ENCODE measurements at places on chromosomes 11 and 22. TPM values are rescaled to one million over a fixed set of nuclear protein-coding genes. Genes with fewer than 3 reads are reported as not detected.

- no peak for DNase-seq
These were observed 85.0 kb downstream of the CHST1 start for GRCh38 chr11:45580399-45580798.

CARD18 gene
- total RNA-seq = not detected

- DNase-seq = no peak
These were observed 133.0 kb downstream of the SWAP70 start for GRCh38 chr11:9796854-9797253.

DNA sequence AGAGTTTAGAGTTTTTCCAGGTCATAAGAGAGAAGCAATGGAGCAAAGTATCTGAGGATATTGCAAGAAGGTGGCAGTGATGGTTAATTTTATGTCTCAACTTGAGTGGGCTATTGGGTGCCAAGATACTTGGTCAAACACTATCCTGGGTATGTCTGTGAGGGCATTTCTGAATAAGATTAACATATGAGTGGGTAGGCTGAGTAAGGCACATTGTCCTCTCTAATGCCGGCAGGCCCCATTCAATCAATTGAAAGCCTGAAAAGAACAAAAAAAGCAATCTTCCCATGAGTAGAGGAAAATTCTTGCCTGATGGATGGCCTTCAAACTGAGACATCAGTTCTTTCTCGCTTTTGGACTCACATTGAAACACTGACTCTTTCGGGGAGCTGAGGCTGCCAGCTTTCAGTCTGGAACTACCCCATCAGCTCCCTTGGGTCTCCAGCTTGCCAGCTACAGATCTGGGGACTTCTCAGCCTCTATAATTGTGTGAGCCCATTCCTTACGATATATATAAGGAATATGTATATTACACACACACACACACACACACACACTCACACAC is 228.8 kb downstream of the BUD13 start:
- no peak for DNase-seq

KCNK4 gene
- total RNA-seq = 0.23 TPM

GNAZ gene
- total RNA-seq = 0.61 TPM

- DNase-seq = peak; percentile 27
These were observed 43.6 kb downstream of the CACNG2 start for GRCh38 chr22:36659762-36660509.

DNA sequence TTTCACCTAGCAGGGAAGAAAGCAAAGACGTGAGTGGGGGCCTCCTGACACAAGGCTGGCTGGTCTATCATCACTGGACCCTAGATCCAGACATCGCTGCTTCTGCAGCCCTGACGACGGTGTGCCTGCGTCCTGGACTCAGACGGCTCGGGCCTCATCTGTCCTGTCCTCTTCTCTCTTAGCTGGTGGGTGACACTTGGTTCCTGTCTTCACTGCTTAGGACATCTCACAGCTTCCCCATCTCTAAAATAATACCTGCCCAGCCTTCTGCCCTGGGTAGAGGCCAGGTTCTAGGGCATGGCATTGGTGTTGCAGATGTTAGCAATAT is 41.3 kb downstream of the APOL1 start:
- no peak for DNase-seq

CDC42EP1 gene
- total RNA-seq = 0.09 TPM

GRCh38 chr22:44448271-44448830 is 49.7 kb downstream of the RTL6 start:
- DNase-seq = no peak

- no peak for DNase-seq
These were observed 18.6 kb upstream of the APLNR start for GRCh38 chr11:57255618-57256017.

DRD2 gene
- total RNA-seq = not detected

ARHGEF17 gene
- 0.02 TPM for total RNA-seq

RAB3IL1 gene
- total RNA-seq = 0.33 TPM

DNA sequence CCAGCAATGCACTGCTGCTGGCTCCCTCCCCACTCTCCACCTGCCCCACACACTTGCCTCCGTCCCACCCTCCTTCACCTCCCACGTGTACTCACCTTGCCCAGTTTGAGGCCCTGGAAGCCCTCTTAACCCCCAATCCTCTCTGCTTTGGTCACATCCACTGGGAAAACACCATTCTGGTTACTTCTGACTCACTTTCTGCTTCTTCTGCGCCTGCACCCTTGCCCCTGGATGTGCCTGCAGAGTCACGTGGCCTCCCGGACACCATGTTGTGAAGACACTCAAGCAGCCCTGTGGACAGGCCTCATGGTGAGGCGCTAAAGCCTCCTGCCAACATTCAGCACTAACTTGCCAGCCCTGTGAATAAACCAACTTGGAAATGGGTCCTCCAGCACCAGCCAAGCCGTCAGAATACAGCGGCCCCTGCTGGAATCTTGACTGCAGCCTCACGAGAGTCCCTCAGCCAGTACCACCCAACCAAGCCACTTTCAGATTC is 2.6 kb upstream of the NAALADL1 start:
- DNase-seq = no peak

GRCh38 chr11:119337581-119338317 is 2.9 kb downstream of the C1QTNF5 start:
- DNase-seq = no peak

HBE1 gene
- total RNA-seq = not detected

- peak; percentile 36 for DNase-seq
These were observed 450 bp downstream of the MAP4K2 start for GRCh38 chr11:64802370-64803157.

DNA sequence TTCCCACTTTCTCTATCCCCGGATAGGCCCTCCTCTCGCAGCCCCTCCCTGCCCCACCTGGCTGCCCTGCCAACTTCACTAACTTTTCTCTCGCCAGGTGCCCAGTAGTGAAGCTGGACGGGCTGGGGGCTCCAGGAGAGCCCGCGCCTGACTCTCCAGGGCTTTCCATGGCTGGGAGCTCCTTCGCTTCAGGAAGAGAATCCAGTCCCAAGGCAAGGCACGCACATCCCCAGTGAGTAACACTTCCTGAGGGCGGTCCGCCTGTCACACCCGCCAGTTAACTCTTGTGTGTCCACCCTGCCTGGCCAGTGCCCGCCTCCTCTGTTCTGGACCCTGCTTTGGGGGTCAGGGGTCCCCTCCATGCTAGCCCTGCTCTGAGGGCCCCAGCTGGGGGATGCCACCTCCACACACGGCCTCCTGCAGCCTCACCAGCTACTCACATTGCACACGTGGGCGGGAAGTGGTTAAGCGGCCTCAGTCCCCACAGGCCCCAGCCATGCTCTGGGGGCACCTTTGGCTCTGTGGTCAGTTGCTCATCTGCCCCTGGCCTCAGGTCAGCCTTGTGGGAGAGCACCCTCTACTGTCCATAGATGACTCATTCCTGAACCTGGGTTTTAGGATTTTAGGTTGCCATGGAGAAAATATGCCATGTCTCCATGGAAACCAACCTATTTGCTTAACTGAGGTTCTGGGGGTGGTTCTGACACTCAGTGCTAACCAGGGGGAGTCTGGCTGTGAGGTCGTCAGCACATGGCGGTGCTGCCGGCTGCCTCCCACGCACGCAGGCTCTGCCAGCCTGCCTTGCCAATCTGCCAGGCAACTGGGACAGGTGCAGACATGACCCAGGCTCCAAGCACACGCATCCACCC is at the start of gene RIN1:
Gene RIN1 (minus strand): TSS at position 201 of the 869 bp plus-strand sequence. CDS start 32 bp downstream, at position 169.
- peak; percentile 94 for DNase-seq

- no peak for DNase-seq
These were observed 115.8 kb upstream of the TMEM45B start for GRCh38 chr11:129699711-129700304.

RIBC2 gene
- total RNA-seq = 9.7 TPM

FXYD6 gene
- not detected for total RNA-seq

GRCh38 chr11:34407121-34407813 is 31.5 kb upstream of the CAT start:
- no peak for DNase-seq

DNA sequence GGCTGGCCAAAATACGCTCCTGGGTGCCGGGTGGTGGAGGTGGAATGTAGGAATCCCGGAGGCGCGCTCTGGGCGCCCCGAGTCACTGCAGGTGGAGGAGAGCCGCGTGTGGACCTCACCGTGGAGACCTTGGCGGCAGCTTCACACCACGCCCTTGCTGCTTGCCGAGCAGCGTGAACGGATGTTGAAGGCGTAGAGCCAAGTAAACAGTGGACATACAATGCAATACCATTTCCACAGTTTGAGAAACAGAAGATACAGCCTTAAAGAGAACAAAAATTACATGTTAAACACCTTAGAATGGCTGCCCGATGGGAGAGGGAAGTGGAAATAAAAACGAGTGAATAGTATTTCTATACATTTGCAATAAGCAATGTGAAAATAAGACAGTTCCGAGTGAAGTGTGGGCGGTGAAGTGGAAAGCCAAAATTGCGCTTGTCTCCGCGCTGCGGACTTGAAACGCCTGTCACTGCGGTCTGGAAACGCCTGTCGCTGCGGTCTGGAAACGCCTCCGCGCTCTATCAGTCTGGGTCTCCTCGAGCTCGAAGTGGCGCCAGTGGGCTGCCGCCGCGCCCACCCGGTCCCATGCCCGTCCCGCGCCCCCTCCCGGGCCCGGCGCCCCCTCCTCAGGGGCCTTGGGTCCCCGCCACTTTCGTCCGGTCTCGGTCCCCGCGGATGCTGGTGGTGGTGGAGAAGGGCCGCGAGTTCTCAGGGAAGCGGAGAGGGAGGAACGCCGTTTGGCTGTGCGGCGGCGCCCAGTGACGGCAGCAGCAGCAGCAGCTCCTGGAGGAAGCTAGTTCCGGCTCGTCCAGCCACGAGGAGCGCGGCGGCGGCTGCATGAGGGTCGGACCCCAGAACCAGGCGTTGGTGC is 1.6 kb downstream of the NCR3LG1 start:
- DNase-seq = peak; percentile 80

DNA sequence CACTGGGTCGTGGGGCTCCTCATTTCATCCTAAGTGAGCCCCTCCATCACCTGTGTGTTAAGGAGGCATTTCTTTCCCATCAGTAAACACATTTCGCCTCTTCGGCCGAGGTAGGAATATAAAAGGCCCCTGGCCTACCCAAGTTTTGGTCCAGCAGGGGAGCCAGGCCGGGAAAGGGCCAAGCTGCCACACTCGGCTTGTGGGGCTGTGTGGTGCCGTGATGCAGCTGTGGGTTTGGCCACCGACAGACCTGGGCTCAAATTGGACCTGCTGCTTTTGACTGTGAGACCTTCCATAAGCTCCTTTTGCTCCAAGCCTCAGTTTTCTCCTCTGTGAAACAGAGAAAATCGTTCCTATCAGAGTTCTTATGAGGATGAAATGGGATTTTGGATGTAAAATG is 771 bp downstream of the NDUFV1 start:
- no peak for DNase-seq

DDTL gene
- 2.8 TPM for total RNA-seq

- no peak for DNase-seq
These were observed 44.8 kb downstream of the SPECC1L start for GRCh38 chr22:24315367-24315966.

GRCh38 chr11:75594211-75594610 is 32.2 kb downstream of the SERPINH1 start:
- DNase-seq = no peak

DNA sequence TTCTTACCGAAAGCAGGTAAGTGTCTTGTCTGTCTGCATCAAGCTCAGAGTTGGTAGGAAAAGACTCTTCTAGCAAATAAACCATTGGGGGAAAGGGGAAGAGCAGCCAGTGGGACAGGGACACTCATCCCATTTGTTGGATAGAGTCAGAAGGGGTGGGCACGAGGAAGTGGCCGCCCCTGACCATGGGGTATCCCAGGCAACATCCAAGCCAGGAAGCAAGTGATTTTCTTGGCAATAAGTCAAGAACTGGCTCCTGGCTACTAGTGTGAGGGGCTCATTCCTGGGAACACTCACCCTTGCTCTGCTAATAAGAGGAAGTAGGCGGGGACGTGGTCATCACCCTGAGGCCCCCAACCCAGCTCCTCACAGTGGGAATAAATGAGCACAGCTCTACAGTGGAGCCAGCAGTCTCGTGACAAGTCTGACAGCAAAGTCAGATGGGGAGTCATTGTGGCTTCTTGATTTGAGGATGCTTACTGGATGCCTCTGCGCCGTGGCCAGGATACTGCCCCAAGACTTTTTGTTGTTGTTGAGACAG is 6.7 kb downstream of the SLC25A18 start:
- no peak for DNase-seq

HSPB2 gene
- total RNA-seq = not detected

DNA sequence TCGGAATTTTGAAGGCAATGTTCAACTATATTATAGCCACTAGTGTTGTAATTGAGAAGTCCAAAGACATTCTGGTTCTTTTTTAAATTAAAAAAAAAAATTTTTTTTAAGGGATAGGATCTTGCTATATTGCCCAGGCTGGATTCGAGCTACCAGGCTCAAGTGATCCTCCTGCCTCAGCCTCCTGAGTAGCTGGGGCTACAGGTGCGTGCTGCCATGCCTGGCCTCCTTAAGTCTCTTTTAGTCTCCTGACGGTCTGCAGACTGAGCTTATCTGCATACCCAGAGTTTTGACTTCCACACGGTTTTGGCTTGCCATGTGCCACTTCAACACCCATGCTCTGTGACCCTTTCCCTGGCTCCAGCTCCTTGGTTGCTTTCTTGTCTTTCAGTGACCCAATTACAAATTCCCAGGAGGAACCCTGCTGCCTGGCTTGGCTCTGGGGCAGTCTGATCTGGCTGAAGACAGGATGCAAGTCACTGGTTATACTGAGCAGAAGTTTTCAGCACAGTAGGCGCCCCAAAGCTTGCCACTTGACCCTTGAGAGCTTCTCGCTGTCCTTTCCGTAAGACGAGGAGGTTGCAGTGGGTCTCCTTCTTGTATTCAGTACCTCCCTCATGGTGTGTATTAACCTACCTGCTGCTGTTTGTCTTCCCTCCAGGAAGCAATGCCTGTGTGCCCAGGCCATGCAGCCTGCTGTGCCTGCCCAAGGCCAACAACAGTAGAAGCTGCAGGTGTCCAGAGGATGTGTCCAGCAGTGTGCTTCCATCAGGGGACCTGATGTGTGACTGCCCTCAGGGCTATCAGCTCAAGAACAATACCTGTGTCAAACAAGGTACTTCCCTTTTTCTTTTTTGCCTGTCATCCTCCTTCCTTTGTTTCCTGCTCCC is 113.8 kb upstream of the SORL1-AS1 start:
- DNase-seq = no peak

NLRP14 gene
- 0.07 TPM for total RNA-seq

DNA sequence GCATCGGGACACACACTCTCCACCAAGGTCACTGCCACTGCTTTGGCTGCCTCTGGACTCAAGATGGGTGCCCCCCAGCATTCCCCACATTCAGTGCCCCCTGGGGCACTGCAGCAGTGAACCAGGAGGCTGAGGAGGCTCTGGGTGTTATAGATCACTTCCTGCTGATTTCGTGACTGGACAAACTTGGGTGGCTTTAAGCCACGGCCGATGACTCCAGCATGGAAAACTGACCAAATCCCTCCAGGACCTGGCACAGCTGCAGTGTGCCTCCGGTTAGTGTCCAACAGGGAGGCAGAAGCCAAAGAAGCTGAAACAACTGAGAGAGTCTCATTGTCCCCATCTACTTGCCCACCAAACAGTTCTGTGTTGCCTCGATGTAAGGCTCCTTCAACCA is 1.2 kb upstream of the GANAB start:
- no peak for DNase-seq

GRCh38 chr11:132330515-132330914 is 960.1 kb downstream of the NTM start:
- no peak for DNase-seq

NAV2 gene
- total RNA-seq = 0.27 TPM

ACRV1 gene
- not detected for total RNA-seq

Measured in activated naive CD4-positive, alpha-beta T cell treated with anti-CD3 and anti-CD28 coated beads, Interleukin-2, amount 50 U/mL, for 72 hours (primary cell).